ENCODE measurements at places on chromosomes 7 and 10. TPM values are rescaled to one million over a fixed set of nuclear protein-coding genes. Genes with fewer than 3 reads are reported as not detected.

Gene HOXA2
- not detected for total RNA-seq

Gene LMOD2
- not detected for total RNA-seq

Gene RARRES2
- not detected for total RNA-seq

Gene PKD2L1
- 0.60 TPM for total RNA-seq

GRCh38 chr10:2935647-2936386 lies 131.5 kb upstream of the PFKP start:
- H3K4me3 ChIP-seq, result no peak overlapping the region
- H3K27ac ChIP-seq, result no peak overlapping the region
- H3K36me3 ChIP-seq, result no peaks in the 10 kb centered on the region
- H3K27me3 ChIP-seq, result peaks cover 54% of the 10 kb centered on the region
- DNase-seq, result no peak
- H3K4me1 ChIP-seq, result no peaks in the 10 kb centered on the region

DNA sequence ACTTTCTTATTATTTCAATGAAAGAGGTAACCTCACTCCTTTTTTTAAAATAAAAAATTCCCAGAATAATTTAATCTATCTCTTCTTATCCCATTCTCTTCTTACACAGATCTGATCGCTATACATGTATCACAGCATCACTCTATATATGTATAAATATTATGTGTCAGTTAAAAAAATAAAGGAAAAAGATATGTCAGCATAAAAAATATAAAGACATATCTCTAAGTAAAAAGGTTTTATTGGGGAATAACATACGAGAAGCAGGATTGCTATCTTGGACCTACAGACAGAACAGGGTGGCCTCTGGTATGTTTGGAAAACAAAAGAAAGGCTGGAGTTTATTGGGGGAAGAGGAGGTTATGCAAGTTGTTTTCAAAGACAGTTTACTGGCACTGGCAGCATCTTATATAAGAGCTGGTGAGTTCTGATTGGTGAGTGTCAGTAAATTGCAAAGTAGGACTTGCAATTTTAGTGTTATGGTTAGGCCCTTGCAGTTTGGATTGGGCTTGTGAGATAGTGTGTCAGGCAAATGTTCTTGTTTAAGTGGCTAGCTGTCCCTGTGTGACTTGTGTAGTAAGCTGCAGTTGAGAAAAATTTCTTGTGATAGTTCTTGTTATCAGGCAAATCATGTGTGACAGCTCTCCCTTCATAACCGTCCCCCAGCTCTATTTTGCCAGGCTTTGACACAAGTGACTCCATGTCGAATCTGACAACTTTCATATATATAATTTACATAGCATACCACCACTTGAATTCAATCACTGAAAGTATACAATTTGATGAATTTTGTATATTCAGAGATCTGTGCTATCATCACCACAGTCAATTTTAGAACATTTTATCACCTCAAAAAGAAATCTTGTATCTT lies 118.2 kb downstream of the HBP1 start:
- no peak for DNase-seq
- H3K4me3 ChIP-seq, result no peak overlapping the region

GRCh38 chr7:55538538-55538937 lies 33.8 kb downstream of the VOPP1 start:
- peak overlapping the region; percentile 85 for H3K4me3 ChIP-seq
- H3K27me3 ChIP-seq, result no peaks in the 10 kb centered on the region
- H3K36me3 ChIP-seq, result peaks cover 1% of the 10 kb centered on the region
- peak overlapping the region; percentile 38 for H3K27ac ChIP-seq
- peaks cover 72% of the 10 kb centered on the region for H3K4me1 ChIP-seq
- no peak for DNase-seq

DNA sequence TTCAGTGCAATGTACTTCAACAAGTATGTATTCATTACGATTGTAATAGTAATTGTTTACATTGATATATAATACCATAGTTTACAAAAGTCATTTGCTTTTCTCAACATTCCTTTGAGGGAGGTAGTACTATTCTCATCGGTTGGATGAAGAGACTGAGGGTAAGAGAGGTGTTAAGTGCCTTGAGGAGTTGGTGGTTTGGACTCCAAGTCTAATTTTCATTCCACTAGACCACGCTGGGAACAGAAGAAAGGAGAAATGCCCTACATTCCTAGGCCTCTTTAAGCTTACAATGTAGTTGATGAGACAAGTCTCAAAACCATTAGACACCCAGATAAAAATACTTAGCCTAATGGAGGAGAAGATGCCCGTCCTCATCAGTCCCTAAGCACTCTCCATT lies 28.6 kb downstream of the CDK1 start:
- no peak overlapping the region for H3K4me3 ChIP-seq
- H3K27ac ChIP-seq, result no peak overlapping the region
- H3K27me3 ChIP-seq, result no peaks in the 10 kb centered on the region
- DNase-seq, result no peak
- H3K4me1 ChIP-seq, result no peaks in the 10 kb centered on the region

DNA sequence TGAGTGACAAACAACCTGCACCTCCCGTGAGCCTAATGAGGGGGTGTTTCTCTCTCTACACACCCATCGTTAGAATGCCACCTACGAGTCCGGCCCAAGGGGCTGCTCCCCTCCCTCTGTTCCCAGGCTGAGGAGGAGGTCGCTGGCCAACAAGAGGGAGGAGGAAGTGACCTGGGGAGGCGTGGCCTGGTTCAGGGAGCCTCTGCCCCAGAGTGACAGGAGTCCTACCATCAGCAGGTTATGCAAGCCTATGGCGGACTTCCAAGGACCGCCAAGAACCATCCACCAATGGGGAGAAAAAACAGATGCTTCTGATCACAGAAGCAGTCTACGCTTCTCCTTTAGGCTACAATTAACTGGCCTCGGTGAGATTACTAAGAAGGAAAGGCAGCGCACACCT lies 12.3 kb upstream of the EGFR start:
- H3K27ac ChIP-seq, result no peak overlapping the region
- no peaks in the 10 kb centered on the region for H3K36me3 ChIP-seq
- peaks cover 24% of the 10 kb centered on the region for H3K27me3 ChIP-seq
- H3K4me1 ChIP-seq, result no peaks in the 10 kb centered on the region

DNA sequence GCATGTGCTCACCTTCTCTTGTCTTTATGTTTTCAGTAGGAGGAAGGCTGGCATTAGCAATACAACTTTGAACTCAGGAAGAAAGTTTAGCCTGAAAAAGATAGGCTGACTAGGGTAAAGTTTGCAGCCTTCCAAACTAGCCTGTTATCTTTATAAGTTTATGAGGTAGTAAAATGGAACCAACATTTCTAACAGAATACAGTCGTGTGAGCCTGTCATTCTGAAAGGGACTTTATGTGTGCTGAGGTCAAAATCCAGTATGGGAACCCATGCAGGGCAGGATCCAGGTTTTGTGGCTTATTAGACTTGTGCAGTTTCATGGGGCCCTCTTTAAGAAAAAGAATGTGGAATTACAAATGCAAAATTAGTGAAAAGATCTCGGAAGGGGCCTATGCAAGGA lies 201.0 kb upstream of the PRPS1L1 start:
- DNase-seq, result no peak
- H3K4me3 ChIP-seq, result no peak overlapping the region
- no peak overlapping the region for H3K27ac ChIP-seq
- H3K36me3 ChIP-seq, result no peaks in the 10 kb centered on the region

DNA sequence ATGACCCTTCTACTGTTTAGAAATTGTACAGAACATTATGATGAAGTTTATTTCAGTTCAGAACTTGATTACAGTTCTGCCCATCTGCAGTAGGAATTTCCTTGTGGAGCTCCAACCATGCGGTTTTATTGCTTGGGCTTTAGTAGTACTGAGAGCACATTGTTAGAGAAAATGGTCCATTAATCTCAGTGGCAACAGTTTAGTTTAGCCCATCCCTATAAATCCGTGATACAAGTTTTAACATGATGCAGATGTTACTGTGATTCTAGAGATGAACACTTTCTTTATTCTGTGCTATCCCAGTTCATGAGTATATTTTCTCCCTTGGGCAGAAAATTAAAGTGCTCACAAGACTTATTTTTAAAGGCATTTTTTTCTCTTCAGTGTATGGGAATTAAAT lies 84.8 kb upstream of the FZD8 start:
- H3K4me1 ChIP-seq, result no peaks in the 10 kb centered on the region
- H3K36me3 ChIP-seq, result no peaks in the 10 kb centered on the region
- H3K27ac ChIP-seq, result no peak overlapping the region
- H3K27me3 ChIP-seq, result no peaks in the 10 kb centered on the region
- H3K4me3 ChIP-seq, result no peak overlapping the region
- no peak for DNase-seq

DNA sequence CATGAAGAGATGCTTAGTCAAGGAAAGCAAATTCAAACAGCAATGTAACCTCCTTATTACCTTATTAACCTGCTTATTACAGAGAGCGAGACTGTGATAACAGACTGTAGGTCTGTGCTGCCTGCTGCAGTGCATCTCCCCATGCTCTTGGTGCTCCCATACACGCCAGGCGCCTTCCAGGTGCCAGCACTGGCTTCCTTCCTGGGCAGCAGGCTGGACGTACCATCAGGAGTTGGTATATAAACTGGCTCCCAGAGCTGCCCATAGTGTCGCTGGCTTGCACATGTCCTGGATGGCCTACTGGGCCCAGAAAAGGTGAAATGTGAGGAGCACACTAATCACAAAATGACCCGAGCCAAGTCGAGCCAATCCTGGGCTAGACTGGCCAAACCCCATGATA lies 13.5 kb downstream of the ATP6V0E2 start:
- no peaks in the 10 kb centered on the region for H3K27me3 ChIP-seq
- no peaks in the 10 kb centered on the region for H3K36me3 ChIP-seq
- no peak overlapping the region for H3K4me3 ChIP-seq
- H3K27ac ChIP-seq, result no peak overlapping the region
- peaks cover 11% of the 10 kb centered on the region for H3K4me1 ChIP-seq

DNA sequence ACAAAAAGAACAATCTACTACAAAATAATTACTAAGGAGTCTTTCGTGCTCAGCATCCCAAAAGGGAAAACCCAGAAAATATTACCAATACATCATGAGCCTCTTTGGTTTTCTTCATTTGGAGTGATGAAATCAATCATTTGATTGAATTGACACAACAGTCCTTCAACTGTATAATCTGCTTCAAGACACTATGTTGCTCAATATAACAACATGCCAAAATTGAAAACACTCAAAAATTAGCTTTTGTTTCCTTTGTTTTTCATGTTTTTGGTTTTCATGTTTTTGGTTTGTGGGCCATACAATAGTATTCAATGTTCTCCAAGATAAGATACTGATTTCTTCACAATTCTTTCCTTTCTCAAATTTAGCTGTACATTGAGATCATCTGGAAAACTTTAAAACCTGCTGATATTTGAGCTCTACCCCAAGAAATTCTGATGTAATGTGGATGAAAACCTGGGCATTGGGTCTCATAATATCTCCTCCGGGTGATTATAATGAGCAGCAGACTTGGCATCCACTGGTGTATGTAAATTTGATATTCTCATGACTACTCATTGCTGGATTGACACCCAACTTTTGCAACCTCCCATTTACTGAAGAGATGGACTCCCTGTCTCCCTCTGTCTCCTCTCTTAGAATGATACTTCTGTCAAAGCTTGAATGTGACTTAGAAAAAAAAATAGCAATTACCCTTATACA lies 4.6 kb downstream of the SOSTDC1 start:
- H3K27ac ChIP-seq, result no peak overlapping the region
- no peaks in the 10 kb centered on the region for H3K27me3 ChIP-seq
- H3K36me3 ChIP-seq, result no peaks in the 10 kb centered on the region
- H3K4me1 ChIP-seq, result no peaks in the 10 kb centered on the region

GRCh38 chr10:12847361-12847975 lies 154.0 kb downstream of the CCDC3 start:
- no peaks in the 10 kb centered on the region for H3K36me3 ChIP-seq
- H3K4me3 ChIP-seq, result no peak overlapping the region
- H3K27me3 ChIP-seq, result peaks cover 29% of the 10 kb centered on the region
- H3K27ac ChIP-seq, result no peak overlapping the region
- peak; percentile 35 for DNase-seq

DNA sequence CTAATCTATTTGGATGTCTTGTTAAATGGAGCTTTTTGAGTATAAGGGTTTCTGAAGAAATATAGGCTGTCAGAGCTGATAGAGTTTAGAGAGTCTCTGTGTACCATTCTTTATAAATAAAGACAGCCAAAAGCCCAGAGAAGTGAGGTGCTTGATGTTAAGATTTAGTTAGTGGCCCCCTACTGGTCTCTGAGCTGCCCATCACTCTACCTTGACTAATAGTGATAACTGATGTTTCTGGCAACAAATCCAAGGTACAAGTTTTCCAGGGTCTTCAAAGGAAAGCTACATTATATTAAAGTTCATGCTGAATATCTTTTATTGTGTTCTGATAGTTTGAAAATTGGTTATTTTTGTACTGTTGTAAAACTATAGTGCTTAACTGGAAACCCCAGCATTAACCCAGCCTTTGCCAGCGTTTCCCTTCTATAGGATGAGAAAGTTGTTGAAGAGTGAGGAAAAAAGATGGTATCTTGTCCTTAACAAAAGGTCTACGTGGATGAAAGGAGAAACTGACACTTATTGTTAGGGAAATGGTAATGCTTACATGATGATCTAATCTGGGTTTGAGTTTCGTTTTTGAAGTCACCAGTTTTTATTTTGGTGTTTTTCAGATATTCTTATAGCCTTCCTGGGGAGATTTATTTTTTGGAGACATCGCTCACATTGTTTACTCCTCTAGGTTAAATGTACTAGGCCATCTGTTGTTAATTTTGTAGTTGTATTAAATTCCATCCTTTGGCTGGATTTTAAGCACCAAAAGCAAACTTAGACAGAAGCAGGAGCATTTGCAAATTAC lies 79.0 kb downstream of the AUTS2 start:
- no peaks in the 10 kb centered on the region for H3K36me3 ChIP-seq
- H3K27ac ChIP-seq, result no peak overlapping the region
- DNase-seq, result no peak
- H3K4me1 ChIP-seq, result no peaks in the 10 kb centered on the region

DNA sequence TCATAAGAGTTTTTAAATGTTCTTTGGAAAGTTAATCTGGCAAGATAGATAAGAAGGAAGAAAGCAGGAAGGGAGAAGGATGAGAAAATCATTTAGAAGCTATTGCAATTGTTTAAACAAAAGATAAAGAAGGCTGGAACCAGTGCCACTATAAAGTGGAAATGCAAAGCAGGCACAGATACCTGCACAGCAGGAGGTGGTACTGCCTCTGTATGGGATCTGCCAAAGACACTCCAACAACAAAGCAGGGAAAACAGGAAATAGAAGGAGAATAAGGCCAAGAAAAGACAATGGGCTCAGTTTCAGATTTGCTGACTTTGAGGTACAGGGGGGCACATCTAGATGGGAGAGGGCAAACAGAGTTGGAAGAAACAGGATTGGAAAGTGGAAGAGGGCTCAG lies 138.6 kb downstream of the PPP1R17 start:
- no peak overlapping the region for H3K4me3 ChIP-seq
- H3K36me3 ChIP-seq, result no peaks in the 10 kb centered on the region
- DNase-seq, result no peak
- no peak overlapping the region for H3K27ac ChIP-seq

All from activated T-cell treated with anti-CD3 and anti-CD28 coated beads, Interleukin-2, amount 50 U/mL, for 72 hours (primary cell).